ENCODE measurements at places on chromosomes 2 and 18.

DNA sequence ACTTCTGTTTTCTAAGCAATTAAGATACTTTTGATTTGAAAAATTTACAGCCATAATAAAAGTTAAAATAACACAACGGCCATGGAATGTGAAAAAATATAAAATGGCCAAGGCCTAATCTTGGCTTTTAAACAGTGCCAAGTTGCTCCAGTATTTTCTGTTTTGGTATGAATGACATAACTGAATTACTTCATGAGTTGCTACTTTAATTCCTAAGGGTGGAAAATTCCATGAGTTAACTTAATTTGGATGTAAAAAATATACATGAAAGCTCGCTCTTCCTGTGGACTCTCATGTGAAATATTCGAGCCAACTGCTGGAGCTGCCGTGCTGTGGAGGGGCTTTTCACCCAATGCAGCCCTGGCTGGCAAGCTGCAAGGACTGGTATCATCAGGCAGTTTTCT, 286.0 kb upstream of the CCDC68 start:
- DNase-seq: no peak

DNA sequence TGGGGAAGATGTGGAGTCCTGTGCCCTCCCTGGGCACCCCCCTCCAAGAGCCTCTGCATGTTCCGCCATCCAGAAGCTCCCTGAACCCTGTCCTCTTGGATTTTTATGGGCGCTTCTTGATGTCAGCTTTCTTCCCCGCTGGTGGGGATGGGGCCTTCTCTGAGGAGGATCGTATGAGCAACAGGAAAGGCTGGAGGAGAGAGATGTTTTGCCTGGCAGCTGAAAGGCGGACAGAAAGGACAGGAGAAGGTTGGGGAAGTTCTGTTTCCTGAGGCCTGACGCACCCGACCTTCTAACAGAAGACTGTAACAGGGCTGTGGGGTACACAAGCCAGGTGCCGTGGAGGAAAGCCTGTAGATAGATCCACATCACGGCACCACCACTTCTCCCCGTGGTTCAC, 238.8 kb downstream of the LDLRAD4 start:
- DNase-seq: no peak

DNA sequence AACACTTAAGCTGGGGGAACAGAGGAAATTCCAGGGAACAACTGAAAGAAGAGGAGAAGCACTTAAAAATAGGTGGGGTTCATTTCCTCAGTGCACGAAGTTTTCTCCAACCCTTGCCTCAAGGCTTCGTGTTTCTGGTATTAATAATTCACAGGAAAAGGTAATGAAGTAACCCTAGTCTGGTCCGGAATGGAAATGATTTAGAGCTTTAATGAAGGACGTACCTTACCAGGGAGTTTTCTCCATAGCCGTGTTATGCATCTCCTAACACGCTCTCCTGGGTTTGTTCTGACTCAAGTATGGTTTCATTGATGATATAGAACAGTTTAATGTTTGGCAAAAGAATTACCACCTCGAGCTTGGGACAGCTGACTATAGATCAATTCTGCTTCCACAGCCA, 214.2 kb downstream of the MTX2 start:
- no peak for DNase-seq

GRCh38 chr18:79754022-79754761, 43.5 kb upstream of the KCNG2 start:
- no peak for DNase-seq

- DNase-seq: no peak
Observed at GRCh38 chr2:147595200-147595599, 249.6 kb upstream of the ACVR2A start.

- DNase-seq: no peak
Observed at GRCh38 chr2:50480507-50480906, 551.4 kb downstream of the NRXN1 start.

- peak; percentile 74 for DNase-seq
Observed at GRCh38 chr2:38375696-38376345, 1.3 kb downstream of the ATL2 start.

GRCh38 chr18:69889009-69889408, 58.7 kb downstream of the CD226 start:
- peak; percentile 48 for DNase-seq

DNA sequence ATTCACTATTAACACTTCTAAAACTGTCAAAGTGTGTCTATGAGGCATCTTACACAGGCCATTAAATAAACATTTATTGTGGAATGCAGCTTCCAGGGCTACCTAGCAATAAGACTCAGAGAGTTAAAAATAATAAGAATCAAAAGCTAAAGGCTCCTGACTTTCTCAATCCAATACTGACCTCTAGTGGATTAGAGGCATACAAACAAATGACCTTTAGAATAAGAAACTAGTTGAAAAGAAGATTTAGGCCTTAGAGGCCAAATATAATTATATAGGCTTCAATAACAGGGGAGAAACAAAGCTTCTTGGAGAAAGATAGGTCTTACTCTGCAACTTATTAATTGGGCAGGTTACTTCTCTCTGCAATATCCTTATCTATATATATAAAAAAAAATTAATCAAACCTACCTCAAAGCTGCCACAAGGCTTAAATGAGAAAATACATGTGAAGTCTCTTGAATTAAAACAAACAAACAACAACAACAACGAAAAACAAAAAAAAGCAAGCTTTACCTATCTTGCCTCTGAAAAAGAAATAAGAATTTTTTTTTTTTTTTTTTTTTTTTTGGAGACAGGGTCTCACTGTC, 246.1 kb downstream of the EXOC6B start:
- DNase-seq: no peak

DNA sequence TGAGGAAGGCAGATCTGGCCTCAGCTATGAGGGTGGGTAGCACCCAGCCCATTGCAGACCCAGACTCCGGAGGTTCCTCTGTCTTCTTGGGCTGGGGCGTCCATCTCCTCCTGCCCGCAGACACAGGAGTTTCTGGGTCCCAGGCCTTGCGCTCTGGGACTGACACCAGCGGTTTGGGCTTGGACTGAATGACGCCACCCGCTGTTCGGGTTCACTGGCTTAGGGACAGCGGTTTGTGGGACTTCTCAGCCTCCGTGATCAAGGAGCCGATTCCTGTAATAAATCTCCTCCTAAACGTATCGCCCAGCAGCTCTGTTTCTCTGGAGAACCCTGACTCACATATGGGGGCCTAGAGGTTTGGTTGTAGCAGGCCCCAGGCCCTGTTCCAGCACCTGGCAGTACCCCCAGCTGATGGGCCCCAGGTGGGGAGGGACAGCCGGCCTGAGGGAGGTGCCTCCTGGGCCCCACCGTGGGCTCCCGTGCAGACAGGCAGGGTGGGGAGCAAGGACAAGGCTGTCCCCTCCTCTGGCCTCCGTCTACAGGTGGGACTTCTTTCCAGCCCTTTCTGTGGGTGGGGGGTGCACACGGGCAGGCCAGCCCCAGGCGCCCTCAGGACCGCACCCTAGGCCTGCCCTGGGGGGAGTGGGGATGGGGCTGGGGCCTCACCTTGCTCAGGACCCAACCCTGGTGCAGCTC, 4.5 kb upstream of the AQP12A start:
- no peak for DNase-seq

DNA sequence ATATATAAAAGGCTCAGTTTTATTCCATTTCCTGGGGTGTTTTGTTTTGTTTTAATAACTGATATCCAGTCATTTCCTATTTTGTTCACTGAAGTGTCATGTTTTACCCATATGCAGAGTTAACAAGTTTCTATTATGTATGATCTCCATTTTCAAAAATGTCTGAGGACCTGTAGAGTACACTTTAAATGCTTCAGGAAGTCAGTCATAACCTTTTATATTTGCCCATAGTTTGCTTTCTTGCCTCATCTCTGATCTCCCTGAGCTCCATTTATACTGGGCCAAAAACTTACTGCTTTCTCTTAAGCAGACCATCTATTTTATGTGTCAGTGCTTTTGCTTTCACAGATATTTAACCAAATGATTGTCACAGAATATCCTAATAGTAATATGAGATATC, 278.7 kb downstream of the MBD5 start:
- DNase-seq: no peak

GRCh38 chr2:88698027-88698413, 6.5 kb downstream of the RPIA start:
- DNase-seq: no peak

DNA sequence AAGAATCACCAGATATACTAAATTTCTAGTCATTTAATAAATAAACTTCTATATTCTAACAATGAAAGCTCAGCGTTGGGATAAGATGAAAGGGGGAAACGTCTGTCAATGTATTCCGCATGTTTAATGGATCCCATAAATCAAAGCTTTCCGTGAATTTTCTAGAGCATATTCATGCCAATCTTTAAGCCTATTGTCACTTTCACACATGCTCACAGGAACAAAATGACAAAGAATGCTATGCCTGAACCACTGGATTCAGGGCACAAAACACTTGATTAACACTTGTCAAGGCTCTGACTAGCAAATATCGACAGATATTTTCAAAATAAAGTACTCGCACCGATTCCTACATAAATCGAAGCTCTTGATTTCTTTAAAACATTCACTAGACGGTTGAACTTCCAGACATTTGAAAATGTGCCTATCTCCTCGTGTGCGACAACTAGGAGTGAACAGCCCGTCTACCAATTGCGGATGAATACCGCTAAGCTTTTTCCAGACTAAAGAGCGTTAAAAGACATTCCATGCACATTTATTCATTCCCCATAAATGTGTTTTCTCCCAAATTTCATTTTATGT, 1.8 kb downstream of the TLK1 start:
- no peak for DNase-seq

GRCh38 chr18:31189757-31190156, 27.1 kb upstream of the DSC1 start:
- DNase-seq: no peak

DNA sequence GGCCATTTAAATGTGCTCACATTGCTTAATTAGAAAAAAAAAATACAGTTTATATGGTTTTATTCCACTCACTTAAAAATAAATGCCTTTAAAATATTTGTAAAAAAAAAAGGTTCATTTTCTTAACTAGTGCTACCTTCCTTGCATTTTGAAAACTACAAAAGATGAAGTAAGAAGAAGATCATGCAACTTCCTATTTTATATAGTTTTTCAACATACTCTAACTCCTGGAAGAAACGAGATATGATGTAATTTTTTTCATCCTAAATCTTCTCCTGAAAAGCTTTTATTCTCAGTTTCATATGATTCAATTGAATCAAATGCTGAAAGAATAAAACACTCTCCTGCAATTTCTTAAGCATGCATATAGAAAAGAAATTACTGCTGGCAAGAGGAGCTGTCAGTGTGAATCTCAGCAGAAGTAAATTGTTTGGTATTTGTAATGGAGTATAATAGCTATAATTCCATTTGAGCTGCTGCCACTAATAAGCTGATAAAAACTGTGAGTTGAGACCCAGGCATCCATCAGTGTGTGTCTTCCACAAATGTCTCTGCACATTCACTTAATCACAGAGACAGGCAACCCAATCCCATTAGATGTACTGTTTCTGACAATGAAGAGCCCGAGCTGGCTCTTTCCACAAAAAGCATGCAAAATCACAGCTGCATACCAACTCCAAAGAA, 3.7 kb downstream of the FTCDNL1 start:
- DNase-seq: no peak

DNA sequence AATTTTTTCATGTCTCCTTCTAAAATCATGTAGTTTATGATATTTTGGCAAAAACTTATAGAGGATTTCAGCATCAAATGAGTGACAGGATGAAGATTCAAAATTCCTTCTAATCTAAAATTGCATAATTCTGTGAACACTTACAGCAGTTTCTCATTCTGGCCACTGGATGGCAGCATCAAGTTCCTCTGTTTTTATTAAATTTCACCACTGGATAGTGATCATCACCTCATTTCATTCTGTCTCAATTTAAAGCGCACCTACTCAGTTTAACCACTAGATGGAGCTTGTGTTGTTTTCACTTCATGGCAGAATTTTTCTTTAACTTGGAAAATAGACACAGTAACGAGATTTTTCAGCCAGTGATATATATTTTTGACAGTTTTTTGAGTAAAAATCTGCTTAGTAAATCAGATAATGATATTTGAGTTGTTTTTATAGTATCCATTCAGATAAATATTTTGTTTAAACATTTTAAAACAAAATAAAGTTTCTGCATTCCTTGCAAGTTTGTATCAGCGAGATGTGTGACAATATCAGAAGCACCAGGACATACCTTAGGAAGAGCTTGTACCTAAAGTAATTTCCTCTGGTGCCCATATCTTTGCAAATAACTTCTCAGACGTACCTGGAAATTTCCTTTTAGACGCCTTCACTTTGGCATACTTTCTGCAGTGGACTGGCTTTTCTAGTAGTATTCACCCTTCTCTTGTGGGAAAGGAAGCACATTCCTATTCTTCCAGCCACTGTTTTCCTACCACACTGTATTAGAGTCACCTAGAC, 94.7 kb upstream of the ARHGAP15 start:
- DNase-seq: peak; percentile 59

DNA sequence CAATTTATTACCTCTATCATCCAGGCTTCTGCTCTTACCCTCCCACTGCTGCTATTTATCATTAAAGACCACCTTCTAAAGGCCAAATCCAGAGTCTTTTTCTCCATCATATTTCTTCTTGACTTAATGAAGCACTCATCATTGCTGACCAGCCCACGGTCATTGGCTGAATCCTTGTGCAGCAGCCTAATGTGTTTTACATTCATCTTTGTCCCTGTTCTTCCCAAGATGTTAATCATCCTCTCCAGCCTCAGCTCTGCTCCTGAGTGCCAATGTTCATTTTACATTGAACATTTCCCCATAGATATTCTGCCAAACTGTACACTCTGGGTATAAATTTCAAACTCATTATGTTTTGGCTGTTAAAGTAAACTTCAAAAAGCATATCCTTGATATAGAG, 373.6 kb downstream of the NUP35 start:
- no peak for DNase-seq

DNA sequence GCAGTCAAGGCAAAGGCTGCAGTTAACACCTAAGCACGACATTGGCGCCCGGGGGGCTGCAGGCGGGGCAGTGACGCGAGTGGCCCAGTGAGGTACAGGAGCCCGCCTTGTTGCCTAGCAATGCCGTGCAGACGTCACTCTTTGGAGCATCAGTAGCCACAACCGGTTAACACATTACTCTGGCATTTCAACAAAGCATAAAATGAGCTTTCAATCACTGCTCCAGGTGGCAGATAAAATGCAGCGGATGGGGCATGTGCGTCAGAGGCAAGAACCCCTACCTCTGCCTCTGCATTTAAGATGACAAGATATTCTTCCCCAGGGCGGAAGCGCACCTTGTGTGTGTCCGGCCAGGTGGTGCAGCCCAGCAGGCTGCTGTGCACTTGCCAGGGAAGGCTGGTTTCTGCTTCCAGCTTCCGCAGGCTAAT, 139.4 kb downstream of the MTCL1 start:
- no peak for DNase-seq

DNA sequence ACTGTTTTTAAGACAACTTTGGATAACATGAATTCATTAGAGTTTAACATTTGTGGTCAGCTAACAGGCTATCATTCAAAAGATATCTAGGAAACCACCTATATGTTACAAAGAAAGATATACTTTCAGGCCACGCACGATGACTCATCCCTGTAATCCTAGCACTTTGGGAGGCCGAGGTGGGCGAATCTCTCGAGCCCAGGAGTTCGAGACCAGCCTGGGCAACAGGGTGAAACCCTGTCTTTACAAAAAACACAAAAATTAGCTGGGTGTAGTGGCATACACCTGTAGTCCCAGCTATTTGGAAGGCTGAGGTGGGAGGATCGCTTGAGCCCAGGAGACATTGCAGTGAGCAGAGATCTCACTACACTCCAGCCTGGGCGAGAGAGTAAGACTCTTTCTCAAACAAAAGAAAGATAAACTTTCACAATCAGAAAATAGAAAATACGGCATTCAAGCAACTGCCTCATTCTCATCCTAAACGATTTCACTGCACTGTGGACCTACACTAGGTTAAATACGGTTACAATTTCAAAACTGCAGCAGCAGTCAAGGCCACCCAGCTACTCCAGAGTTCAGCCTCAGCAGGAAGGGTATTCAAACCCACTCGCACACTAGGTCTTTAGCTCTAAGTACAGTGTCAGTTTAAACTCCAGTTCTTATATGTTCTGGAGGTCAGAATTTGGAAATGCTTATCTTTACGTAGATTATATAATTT, 250.0 kb upstream of the SLC39A10 start:
- peak; percentile 11 for DNase-seq

Measured in stimulated activated CD4-positive, alpha-beta T cell treated with anti-CD3 and anti-CD28 coated beads, Interleukin-15, amount 100 ng/mL, for 24 hours (primary cell).